ENCODE measurements at places on chromosomes 3 and 15. TPM values are rescaled to one million over a fixed set of nuclear protein-coding genes. Genes with fewer than 3 reads are reported as not detected.

DNA sequence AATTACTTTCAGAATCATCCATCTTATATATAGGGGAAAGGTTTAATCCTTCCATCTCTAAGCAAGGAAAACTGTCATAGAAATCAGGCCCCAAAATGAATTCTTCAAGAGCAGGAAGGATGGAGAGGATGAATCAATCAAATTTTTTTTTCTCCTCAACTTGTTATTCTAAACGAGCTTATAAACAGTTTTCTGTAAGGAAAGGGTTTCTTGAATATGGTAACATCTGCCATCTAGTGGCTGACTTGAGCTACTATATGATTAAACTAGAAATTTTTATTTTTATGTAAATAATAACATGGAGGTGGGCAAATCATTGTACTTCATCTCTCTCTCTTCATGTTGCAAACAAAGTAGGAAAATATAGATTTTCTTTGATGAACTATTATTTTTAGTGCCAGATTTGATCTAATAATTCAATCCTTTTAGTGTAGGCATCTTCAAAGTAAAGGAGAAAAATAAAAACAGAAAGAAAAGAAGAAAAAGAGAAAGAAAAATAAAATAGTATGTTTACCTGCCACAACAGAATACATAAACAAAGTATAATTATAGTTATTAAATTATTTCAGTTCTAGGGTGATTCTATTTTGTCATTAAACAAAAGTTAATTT, 146.6 kb downstream of the SERPINI1 start:
- no peak for DNase-seq

Gene RBP2
- total RNA-seq: 1.3 TPM

Gene BAHD1
- 11.8 TPM for total RNA-seq

Gene ZNF774
- total RNA-seq: 2.6 TPM

DNA sequence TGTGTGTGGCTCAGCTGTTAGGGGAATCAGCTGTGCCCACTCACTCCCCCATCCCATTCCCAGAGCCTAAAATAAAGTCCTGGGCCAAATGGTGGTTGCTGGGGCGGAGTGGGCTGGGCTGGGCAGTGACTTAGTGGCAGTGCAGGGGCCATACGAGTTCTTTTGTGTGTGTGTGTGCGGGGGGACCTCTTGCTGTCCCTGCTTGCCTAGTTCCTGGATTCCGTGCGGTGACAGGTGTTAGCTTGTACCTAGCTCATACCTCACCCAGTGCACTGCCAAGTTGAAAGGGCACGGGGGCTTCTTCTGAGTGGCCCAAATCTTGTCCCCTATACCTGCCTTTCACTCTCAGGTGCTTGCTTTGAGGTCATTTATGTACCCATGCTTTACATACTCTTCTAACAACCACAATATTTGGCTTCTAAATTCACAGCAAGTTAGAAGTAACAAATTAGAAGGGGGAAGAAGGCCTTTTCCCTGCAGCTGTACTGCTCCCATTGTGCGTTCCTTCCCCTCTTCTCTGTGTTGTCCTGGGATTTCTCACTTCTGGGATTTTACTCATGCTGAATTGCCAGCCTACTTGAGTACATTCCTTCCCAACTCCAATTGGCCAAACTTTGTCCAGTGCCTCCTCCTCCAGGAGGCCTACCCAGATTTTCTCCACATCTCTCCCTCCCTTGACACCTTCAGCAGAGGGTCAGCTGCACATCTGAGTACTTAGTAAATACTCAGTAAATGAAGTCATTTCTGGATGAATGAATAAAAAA, 66.3 kb upstream of the POLG start:
- DNase-seq: no peak

Gene SLC12A1
- under 0.01 TPM for total RNA-seq

DNA sequence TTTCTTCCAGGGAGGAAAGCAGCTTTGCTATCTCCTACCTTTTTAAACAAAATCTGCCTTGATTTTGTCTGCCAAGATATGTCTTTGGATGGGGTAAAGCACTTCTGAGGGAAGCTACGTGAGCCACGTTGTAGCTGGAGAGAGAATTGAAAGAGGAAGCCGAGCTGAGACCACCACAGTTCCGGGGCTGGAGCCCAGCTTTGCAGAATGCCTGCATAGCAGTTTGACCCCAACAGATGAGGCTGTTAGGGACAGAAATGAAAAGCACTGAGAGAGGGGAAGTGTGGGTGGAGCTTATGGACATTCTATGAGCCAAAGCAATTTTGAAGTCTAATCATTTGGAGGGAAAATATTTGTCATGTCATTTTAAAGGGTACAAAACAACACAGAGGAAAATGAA, 45.4 kb downstream of the LIPC start:
- DNase-seq: no peak

DNA sequence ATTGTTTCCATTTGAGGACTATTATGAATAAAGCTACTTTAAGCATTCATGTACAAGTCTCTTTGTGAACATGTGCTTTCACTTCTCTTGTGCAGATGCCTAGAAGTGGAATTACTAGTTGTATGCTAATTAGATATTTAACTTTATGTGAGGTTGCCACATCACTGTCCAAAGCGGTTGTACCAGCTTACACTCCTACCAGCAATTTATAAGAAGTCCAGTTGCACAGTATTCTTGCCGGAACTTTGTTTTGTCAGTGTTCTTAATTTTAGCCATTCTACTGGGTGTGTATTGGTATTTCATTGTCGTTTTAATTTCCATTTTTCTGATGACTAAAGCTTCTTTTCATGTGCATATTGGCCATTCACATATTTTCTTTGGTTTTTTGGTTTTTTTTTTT, 29.1 kb downstream of the SEMA3G start:
- no peak for DNase-seq

Gene GOLGA8S
- under 0.01 TPM for total RNA-seq

DNA sequence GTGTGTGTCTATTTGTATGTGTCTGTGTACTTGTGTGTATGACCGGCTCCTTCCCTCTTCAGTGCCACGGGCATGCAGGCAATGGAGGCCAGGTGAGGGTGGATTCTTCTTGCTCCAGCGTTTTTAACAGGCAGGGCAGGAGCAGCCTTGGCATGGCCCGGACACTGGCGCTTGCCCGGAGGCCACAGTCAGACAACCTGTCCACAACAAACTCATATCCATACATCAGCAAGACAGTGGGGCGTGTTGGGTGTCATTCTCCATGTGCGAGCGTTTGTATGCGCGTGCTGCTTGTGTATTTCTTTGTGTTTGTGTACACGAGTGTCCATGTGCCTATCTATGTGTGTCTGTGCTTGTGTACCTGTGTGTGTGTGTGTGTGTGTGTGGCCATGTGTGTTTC, 29.8 kb downstream of the PTH1R start:
- no peak for DNase-seq

- DNase-seq: no peak
Measured at GRCh38 chr3:192875971-192876565, 41.6 kb downstream of the MB21D2 start.

DNA sequence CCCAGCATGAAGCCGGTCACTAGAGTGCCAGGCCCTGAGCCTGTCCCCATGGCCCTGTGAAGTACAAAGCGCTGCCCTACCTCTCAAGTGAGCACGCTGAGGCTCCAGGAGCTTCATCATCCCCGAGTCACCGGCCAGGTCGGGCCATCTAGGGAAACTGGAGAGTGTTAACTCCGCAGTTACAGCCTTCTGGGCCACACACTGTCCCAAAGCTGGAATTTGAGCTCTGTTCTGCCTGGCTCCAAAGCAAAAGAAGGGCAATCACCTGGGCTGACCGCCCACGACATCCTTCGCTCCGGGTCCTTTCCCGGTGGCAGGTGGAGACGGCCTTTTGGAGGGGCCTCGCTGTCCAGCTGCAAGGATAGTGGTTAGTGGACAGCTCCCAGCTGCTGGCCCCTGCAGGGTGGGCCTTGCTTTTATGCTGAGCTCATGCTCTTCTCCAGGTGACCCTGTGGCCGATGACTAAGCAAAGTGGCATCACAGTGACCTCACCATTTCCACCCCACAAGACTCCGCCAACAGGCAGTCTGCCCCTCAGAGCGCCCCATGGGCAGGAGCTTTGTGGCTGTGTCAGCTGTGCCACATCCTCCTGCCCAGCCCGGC, 3.5 kb upstream of the MUC4 start:
- DNase-seq: peak; percentile 50

Gene GOLGA6D
- not detected for total RNA-seq

Gene HSPBAP1
- 18.6 TPM for total RNA-seq

DNA sequence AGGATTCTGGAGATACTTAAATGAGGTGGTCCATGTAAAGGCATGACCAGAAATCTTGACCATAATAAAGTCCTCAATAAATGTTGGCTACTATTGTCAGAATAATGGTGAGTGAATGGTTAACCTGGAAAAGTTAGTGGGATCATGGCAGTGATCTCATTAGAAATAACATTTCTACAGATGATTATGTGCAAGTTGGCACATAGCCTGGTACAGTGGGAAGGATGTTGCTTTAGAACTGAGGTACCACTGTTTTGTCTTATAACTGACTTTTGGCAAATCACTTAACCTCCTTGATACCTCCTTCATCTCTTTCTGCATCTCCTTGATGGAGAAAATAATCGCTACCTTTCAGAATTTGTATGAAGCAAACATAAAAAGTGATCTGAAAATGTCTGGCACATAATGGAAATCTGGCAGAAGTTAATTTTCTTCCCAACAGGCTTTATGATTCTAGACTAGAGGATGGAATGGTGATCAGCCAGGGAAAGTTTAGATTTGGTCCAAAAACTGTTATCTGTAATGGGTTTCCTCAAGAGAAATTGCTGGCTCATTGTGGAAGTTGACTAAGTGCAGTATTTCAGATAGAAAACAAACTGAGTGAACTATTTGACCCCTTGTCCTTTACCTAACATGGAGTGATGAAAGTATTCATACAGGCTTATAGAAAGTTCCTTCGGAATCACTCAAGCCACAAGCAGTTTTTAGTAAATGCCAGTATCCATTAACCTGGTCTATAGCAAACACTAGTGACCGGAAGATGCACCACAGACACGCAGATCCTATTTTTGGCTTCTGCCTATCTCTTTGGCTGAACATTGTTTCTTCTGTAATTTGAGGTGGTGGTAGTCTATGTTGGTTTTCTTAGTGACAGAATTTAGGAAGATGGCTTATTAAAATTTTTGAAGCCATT, 449.6 kb upstream of the TGFBR2 start:
- DNase-seq: no peak

Gene TAMM41
- total RNA-seq: 14.7 TPM

DNA sequence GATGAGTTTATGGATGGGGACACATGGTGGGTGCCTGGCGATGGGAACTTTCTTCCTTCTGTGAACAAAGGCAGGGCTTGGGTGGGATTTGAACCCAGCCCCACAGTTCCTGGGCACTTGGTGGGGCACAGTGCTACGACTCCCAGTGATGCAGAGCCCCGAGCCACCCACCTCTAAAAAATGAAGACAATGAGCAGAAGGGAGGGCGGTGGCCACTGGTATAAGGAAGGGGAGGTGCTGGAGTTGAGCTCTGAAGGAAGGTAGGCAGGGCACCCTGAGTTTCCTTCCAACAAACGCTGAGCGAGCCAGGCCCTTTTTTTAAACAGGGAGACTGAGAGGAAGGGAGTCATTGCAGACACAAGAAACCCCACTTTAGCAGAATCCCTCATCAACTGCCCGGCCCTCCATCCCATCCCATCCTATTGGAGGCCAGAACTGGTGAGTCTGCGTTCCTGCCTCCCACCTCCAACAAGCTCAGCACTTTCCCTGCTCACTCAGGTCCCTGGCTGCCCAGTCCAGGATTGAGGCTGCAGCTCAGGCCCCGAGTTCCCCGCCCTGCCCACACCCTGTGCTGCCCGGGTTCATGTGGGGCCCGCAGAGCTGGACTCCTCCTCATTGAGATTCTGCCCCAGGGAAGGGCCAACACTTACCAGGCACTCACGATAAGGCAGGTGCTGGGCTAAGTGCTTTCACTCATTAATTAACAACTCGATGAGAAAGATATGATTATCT, 57.3 kb downstream of the LINGO1 start:
- DNase-seq: no peak

Gene PLA1A
- total RNA-seq: 4.9 TPM

GRCh38 chr3:42072831-42073301, 18.3 kb upstream of the TRAK1 start:
- DNase-seq: no peak

DNA sequence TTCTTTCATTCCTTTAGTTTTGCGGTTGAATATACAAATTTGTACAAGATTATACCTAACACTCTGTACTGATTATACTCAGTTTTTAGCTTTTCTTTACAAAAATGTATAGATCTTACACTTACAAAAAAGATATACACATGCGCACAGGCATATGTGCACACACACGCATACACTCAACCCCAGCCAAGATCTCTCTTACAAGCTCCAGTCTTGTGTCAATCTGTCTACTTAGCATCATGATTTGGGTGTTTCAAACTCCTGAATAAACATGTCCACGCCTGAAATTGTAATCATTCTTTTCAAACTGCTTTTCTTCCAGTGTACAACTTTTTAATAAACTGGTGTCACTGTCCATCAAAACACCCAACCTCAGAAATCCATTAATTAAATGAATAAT, 180.7 kb downstream of the NAALADL2 start:
- no peak for DNase-seq

Gene EFCC1
- 1.8 TPM for total RNA-seq

GRCh38 chr3:9795207-9795606, 2.3 kb downstream of the ARPC4 start:
- no peak for DNase-seq

- no peak for DNase-seq
Measured at GRCh38 chr3:98954242-98954641, 52.7 kb upstream of the DCBLD2 start.

DNA sequence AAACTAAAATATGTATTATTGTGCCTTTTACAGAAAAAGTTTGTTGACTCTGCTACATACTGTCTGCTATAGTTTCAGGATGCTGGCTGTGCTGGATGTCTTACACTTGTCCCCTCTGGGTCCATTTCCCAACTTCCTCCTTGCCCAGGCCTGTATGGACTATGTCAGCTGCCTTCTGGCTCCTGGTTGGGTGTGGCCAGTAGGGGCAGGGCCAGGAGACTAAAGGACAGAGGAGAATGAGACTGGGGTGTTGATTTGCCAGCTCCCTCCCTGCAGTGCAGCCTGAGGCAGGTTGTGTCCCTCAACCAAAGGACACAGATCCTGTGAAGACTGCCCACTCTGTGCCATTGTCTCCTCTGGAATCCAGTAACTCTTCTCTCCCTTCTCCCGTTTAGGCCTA, 90.6 kb upstream of the UBE2E2 start:
- DNase-seq: no peak

GRCh38 chr15:78629031-78629715, 8.4 kb upstream of the CHRNA3 start:
- DNase-seq: peak; percentile 42

GRCh38 chr15:25796395-25796794, 66.7 kb downstream of the ATP10A start:
- DNase-seq: no peak

Gene EPM2AIP1
- total RNA-seq: 13.8 TPM

Gene PARP6
- 63.9 TPM for total RNA-seq

Gene SEMA6D
- 3.0 TPM for total RNA-seq

DNA sequence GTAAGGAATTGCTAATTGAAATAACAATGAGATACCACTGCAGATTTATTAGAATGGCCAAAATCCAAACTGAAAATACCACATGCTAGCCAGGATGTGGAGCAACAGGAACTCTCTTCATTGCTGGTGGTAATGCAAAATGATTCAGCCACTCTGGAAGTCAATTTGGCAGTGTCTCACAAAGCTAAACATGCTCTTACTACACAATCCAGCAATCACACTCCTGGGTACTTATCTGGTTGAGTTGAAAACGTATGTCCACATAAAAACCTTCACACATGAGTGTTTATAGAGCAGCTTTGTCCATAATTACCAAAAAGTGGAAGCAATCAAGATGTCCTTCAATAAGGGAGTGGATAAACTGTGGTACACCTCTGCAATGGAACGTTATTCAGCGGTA, 113.3 kb downstream of the SMAD6 start:
- no peak for DNase-seq

Measured in breast epithelium (tissue), 4 donors.